ENCODE measurements at places on chromosomes 3 and 15. TPM values are rescaled to one million over a fixed set of nuclear protein-coding genes. Genes with fewer than 3 reads are reported as not detected.

The ERC2 gene
- not detected for total RNA-seq

DNA sequence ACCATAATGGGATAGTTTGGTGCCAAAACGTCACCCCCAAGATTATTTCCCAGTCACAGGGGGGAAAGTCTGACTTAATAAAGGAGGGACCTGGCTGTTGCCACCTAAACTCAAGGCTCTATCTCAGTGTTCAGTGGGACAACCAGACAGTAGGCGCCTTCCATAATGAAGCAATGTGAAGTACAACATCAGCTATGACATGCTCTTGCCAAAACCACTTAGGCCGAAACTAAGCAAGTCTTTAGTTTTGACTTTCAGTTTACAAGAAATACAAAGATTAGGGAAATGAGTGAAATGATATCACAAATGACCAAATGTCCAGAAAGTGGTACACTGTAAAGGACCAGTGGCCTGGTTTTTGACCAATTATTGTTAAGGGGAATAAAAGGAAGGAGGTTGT lies 32.9 kb downstream of the SOX14 start:
- H3K4me3 ChIP-seq, result no peak overlapping the region
- H3K27ac ChIP-seq, result no peak overlapping the region
- no peak for DNase-seq
- no peaks in the 10 kb centered on the region for H3K36me3 ChIP-seq
- no peaks in the 10 kb centered on the region for H3K4me1 ChIP-seq

The IQCF5 gene
- not detected for total RNA-seq

The SYNPR gene
- not detected for total RNA-seq

The MST1R gene
- not detected for total RNA-seq

The C3orf85 gene
- not detected for total RNA-seq

DNA sequence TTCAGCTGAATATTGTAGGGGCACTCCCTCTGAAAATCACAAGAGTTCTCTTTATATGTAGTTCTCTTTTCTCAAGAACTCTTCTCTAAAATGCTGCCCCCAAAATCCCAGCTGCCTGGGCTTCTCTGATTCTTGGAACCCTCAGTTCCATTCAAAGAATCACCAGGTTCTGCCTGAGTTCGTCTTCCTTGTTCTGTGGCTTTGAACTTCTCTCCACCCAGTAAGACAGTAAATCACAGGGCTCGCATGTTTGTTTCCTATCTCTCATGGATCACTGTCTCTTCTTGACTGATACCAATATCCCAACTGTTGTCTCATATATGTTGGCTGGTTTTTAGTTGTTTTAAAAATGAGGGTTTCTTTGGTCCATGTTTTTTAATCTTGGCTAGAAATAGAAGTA lies 359.5 kb upstream of the CBLB start:
- H3K36me3 ChIP-seq, result no peaks in the 10 kb centered on the region
- no peak overlapping the region for H3K27ac ChIP-seq
- DNase-seq, result no peak

GRCh38 chr3:37237252-37237651 lies 62.9 kb upstream of the LRRFIP2 start:
- no peaks in the 10 kb centered on the region for H3K36me3 ChIP-seq
- H3K27me3 ChIP-seq, result no peaks in the 10 kb centered on the region
- H3K4me1 ChIP-seq, result peaks cover 4% of the 10 kb centered on the region

GRCh38 chr3:165803471-165803870 lies 33.8 kb downstream of the BCHE start:
- no peak for DNase-seq
- no peaks in the 10 kb centered on the region for H3K27me3 ChIP-seq
- H3K4me1 ChIP-seq, result no peaks in the 10 kb centered on the region
- no peak overlapping the region for H3K27ac ChIP-seq

The FRMD4B gene
- 3.6 TPM for total RNA-seq

DNA sequence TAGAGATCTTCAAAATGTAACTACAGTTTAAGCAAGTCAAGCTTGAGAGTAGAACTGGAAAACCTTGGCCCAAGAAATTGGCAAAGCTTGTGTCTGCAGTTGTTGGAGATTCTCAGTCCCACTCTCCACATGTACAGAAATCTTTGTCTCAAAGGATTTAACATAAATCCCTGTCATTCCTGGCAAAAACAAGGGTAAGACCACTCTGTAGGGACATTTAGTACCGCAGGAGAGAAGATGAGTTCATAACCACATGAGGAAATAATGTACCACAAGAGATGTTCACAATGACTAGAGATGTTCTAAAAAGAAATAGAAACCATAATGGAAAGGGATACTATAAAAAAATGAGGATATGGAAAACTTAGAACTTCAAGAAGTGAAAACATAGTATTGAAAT lies 73.7 kb downstream of the RAB7A start:
- H3K27ac ChIP-seq, result peak overlapping the region; percentile 97
- H3K4me3 ChIP-seq, result no peak overlapping the region
- H3K4me1 ChIP-seq, result peaks cover 63% of the 10 kb centered on the region
- no peak for DNase-seq

The ALG1L2 gene
- not detected for total RNA-seq

The CHRD gene
- total RNA-seq, result 2.9 TPM

- no peaks in the 10 kb centered on the region for H3K4me1 ChIP-seq
- no peak overlapping the region for H3K4me3 ChIP-seq
- no peak for DNase-seq
- no peak overlapping the region for H3K27ac ChIP-seq
- no peaks in the 10 kb centered on the region for H3K27me3 ChIP-seq
These were observed 376.7 kb upstream of the PDZRN3 start for GRCh38 chr3:74001436-74001835.

The PDIA5 gene
- total RNA-seq, result 2.8 TPM

The IL20RB gene
- 0.51 TPM for total RNA-seq

The FGF12 gene
- total RNA-seq, result 0.75 TPM

GRCh38 chr3:47772788-47773187 lies 8.9 kb downstream of the SMARCC1 start:
- H3K36me3 ChIP-seq, result no peaks in the 10 kb centered on the region
- no peaks in the 10 kb centered on the region for H3K27me3 ChIP-seq
- DNase-seq, result no peak
- H3K4me1 ChIP-seq, result peaks cover 4% of the 10 kb centered on the region

DNA sequence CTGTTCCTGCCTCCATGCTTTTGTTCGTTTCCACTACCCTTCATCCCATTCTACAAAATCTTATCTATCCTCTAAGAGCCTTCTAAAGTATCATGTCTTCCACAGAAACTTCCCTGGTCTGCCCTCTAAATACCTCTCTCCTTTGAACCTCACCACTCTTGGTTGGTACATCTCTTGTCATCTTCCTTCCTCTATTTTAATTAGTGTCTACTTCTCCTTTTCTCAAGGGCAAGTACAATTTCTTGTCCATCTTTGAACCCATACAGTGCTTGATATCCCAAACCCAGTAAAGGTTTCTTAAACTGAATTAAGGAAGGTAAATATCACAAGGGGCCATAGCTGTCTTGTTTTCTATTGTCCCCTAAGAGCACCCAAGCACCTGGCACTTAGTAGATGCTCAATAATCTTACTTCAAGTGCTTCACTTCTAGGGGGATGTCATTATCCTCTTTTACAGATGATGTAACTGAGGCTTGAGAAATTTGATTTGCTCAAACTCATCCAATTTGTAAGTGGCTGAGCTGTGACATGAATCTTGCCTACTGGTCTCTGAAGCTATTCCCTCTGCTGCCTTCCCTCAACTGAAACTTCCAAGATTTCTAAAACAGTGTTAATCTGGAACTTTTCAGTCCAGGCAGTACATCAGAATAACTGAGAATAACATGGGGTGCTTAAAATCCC lies 2.6 kb upstream of the DAPK2 start:
- no peak overlapping the region for H3K4me3 ChIP-seq
- H3K36me3 ChIP-seq, result no peaks in the 10 kb centered on the region
- peaks cover 15% of the 10 kb centered on the region for H3K4me1 ChIP-seq
- DNase-seq, result no peak
- no peak overlapping the region for H3K27ac ChIP-seq

DNA sequence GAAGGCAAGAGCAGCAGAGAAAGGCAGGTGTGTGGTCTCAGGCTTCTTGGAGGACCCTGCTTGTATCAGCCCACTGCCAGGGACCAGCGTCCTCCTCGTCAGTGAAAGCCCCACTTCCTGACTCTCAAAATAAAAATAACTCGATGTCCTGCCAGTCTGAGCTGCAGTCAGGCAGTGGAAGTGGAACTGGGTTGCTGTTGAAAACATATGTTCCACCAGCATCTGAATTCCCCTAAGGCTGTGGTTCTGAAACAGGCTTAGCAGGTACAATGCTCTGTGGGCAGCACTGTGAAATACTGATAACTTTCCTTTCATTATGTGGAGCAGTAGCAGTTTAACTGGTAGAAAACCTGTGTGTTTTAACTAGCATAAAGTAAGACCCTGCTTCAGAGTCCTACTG lies 121.6 kb upstream of the EIF1B start:
- no peak for DNase-seq
- H3K36me3 ChIP-seq, result no peaks in the 10 kb centered on the region
- H3K4me3 ChIP-seq, result no peak overlapping the region
- H3K27me3 ChIP-seq, result no peaks in the 10 kb centered on the region
- peaks cover 11% of the 10 kb centered on the region for H3K4me1 ChIP-seq

- H3K36me3 ChIP-seq, result no peaks in the 10 kb centered on the region
- peaks cover 41% of the 10 kb centered on the region for H3K4me1 ChIP-seq
- H3K4me3 ChIP-seq, result no peak overlapping the region
- no peak for DNase-seq
These were observed 4.0 kb downstream of the HIGD1A start for GRCh38 chr3:42800251-42800650.

DNA sequence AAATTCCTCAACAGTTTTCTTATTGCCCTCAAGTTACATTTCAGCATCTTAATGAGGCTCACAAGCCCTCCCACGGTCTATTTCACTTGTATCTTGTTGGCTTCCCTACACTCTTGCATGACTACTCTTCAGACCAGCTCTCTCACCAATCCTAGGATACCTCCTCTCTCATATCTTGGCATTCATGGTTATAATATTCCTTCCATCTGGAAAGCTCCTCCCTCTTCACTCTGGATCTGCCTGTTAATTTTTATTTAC lies 8.5 kb upstream of the CCDC80 start:
- no peaks in the 10 kb centered on the region for H3K36me3 ChIP-seq
- H3K27ac ChIP-seq, result no peak overlapping the region
- no peak for DNase-seq
- H3K27me3 ChIP-seq, result no peaks in the 10 kb centered on the region
- H3K4me1 ChIP-seq, result peaks cover 9% of the 10 kb centered on the region
- no peak overlapping the region for H3K4me3 ChIP-seq

- H3K27ac ChIP-seq, result no peak overlapping the region
- no peak for DNase-seq
- no peaks in the 10 kb centered on the region for H3K4me1 ChIP-seq
- no peaks in the 10 kb centered on the region for H3K27me3 ChIP-seq
These were observed 309.0 kb upstream of the PROK2 start for GRCh38 chr3:72093992-72094334.

DNA sequence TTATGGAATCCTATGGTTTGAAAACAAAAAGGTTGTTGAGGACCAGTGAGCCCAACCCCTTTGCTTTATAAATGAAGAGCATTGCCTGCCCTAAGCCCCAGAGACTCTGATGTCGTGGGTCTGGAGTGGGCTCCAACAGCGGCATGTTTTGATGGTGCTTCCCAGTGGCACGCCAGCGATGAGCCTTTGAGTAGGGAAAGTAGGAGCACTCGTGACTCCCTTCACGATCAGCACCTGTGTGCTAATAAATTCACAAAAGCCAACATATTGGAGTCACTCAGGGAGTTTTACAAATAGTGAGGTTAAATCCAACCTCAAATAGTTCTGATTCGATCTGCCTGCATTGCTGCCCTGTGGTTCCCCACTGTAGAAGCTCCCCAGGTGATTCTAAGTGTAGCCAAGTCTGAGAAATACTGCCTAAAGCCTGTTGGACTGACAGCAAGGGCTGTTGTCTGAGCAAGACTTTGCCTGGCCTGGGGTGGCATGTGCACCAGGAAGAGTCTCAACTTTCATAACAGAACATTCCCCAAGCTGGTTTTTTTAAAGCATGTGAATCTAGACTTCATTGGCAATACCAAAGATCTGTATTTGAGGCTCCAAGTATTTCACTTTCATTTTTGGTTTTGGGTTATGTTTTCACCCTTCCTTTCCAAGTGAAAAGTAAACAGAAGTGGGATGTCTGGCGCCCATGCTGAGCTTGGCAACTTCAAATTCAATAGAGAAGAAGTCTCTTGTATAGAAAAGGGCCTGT lies 9.9 kb downstream of the CCR5 start:
- no peaks in the 10 kb centered on the region for H3K27me3 ChIP-seq
- peak; percentile 59 for DNase-seq

Data from gastrocnemius medialis (tissue), 4 donors.